Hippocampal formation (tissue), 2 donors: ENCODE measurements at places on chromosomes 4 and X.

- no peak for DNase-seq
These were observed 57.5 kb downstream of the PCDH18 start for GRCh38 chr4:137474711-137475301.

GRCh38 chr4:101367201-101367600 lies 19.9 kb upstream of the PPP3CA start:
- no peak for DNase-seq

DNA sequence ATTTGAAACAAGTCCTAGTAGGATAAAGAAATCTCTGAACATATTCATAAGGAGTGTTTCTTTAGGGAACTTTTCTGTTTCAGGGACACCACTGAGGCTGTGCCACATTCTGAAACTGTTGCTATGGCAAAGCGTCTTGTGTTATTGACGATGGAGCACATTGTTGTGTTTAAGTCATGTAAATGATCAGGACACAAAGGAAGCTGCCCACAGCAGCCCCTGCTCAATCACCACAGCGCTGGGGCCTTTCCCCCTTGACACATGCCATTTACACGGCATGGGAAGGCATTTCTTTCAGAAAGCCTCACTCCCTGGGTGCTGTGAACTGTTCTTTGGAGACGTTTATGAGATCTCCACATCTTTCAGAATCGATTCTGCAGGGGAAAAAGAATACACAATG lies 39.8 kb upstream of the MID1 start:
- no peak for DNase-seq

- DNase-seq: no peak
These were observed 13.1 kb upstream of the SLC9B1 start for GRCh38 chr4:103032574-103032973.

DNA sequence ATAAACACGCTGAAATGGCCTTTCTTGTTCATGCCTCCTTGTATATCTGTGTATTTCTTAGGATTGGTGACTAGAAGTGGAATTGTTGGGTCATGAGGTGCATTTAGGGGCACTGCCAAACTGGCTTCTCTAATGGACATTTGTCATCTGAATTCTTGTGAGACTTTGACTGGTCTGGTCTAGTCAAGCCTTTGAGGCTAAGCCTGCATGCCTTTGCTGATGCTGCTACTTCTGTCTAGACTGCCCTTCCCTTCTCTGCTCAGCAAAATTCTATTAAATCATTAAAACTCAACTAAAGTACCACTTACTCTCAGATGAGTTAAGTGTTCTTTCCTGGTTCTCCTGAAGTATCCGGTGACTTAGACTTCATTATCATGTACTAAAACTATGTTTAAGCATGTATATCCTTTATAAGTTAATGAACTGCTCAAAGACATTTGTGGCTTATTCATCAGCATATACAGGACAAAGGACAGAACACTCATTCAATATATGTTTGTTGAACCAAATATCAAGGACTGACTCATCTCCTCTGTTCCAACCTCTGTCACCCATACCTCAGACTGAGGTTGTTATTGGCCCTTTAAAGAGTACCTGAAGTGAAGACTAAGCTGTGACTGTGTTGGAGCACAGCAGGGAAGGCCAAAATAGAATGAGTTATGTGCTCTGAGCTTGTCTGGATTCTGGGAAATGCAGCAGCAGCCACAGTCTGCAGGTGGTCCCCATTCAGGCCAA lies 9.0 kb downstream of the TCEAL1 start:
- DNase-seq: no peak

DNA sequence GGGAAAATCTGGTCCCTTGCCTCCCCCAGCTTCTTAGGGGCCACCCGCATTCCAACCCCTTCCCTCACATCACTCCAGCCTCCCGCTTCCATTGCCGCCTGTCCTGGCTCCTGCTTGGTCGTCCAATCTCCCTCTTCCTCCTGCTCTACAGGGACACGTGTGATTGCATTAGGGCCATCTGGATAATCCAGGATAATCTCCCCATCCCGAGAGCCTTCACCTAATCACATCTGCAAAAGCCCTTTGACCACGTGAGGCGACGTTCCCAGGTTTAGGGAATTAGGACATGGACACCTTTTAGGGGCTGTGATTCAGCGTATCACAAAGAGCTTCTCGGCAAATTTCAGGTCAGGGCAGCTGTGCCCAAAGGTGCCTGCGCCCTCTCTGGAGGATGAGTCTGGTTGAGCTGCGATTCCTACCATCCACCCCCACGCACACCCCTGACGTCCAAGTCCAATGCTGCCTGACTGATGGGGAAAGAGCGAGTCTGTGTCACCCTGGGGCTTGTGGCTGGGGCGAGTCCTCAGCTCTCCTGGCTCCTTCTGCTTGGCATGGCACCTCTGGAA lies 104.6 kb downstream of the PSAPL1 start:
- no peak for DNase-seq

DNA sequence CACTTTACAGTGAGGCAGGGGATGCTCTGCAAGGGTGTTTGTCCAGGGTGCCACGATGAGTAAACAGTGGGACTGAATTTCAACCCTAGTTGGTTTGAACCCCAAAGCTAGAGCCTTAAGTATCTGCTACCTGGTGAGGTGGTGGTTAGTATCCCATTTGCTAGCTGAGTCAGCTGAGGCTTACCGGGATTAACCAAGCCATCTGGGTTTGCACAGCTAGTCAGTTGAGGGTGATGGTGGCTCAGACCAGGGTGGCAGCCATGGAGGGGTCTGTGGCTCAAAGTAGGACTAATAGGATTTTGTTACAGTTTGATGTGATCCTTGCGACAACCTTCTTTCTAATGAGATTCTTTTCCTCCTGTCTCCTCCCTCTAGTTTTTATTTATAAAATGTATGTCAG lies 1.9 kb downstream of the EVC start:
- DNase-seq: no peak

DNA sequence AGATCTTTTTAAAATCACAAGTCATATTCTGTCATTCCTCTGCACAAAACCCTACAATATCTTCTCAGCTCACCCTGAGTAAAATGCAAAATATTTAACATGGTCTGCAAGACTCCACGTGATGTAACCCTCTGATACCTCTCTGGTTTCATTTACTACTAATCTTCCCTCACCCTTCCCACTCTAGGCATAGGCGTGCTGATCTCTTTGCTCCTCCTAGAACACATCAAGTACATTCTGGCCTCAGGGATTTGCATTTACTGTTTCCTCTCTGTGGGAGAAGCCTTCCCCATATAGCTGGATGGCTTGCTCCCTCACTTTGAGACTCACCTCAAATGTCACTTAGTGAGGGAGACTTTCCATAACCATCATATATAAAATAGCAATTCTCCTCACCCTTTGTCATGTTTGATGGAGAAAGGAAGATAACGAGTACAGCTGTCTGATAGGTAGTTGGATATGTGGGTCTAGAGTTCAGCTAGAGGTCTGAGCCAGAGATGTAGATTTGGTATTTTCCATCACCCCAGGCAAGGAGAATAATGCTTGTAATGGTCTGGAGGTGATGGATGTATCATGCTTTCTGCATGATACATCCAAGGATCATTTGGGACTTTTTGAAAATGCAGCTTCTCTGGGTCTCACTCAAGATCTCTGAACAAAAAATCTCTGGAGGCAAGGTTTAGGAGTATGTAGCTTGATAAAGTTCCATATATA lies 123.9 kb upstream of the VAMP7 start:
- DNase-seq: no peak

- no peak for DNase-seq
These were observed 149.3 kb upstream of the GLRA2 start for GRCh38 chrX:14380044-14380443.

DNA sequence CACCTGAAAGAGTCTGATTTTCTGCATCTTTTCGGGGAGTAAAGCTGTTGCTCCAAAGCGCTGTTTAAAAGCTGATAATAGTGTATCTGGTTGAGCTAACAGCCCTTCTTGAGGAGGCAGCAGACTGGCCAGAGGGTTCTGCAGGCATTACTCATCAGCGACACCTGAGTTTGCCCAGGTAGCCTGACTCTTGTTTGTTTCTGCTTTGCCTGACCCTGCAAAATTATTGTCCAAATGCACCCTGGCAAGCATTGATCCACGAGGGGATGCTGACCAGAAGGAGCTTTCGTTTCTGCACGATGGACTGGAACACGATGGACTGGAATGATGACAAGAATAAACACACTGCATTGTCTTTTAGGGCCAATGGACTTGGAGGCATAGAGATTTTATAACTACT lies 6.2 kb downstream of the CD99 start:
- no peak for DNase-seq
